ENCODE measurements at places on chromosomes 1 and 21.

- no peak for DNase-seq
Measured at GRCh38 chr1:194055536-194055935, 869.1 kb upstream of the B3GALT2 start.

GRCh38 chr1:211169353-211169752, 35.4 kb upstream of the KCNH1 start:
- DNase-seq: no peak

- DNase-seq: no peak
Measured at GRCh38 chr1:211619033-211619996, 40.4 kb upstream of the SLC30A1 start.

DNA sequence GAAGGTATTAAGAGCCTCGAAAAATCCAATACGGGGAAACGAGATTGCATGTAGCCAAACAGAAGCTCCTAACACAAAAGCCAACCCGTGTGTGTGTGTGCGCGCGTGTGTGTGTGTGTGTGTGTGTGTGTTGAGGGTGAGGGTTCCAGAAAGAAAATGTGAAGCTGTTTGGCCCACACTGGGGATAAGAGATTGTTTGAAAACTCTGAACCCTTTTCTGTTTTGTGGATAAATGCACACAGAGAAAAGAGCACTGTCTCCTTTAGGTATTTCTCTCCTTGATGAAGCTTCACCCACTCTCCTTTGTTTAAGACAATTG, 1.9 kb downstream of the WLS start:
- no peak for DNase-seq

DNA sequence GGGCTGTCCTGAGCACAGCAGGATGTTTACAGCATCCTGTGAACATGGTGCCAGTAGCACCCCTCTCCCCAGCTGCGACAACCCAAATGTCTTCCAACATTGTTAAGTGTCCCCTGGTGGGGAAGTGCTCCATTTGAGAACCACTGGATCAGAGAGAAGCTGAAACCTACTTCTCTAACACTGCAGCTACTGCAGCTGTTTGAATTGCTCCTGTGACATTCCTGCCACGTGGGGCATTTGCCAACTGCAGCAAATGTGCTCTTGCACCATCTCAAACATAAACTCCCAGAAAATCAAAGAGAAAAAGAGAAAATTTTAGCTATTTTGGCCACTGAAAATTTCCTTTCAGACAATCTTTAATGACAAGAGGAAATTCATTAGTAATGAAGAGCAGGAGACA, 11.0 kb downstream of the SLC2A5 start:
- DNase-seq: no peak

DNA sequence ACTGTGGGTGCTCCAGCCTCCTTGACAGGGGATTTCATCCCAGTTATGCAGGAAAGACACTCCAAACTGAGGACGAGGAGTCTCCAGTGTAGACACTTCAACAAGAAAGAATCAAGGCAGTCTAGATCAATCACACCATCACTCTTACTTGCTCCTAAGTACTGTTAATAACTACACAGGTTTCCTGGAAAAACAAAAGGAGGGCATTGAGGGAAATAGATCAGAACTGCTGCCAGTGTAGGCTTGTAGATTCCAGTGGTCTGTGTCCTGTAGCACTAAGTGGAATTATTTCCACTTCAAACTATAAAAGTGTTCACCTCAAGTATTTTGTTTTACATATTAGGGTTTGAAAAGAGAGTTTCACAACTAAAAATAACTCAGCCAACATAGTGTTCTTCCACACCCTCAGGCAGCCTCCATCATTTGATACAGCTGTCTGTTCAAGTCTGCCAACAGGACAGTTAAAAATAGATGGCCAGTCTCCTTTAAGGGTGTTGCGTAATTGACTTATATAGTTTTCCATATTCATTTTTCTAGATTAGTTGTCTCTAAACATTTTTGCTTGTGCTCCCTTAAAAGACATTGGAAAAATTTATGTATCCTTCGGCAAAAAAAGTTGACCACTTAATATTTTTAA, 32.0 kb upstream of the AGL start:
- DNase-seq: no peak

GRCh38 chr1:172795741-172796140, 136.8 kb downstream of the FASLG start:
- DNase-seq: no peak

- DNase-seq: peak; percentile 48
Measured at GRCh38 chr1:66725885-66726665, 26.2 kb upstream of the DYNLT5 start.

DNA sequence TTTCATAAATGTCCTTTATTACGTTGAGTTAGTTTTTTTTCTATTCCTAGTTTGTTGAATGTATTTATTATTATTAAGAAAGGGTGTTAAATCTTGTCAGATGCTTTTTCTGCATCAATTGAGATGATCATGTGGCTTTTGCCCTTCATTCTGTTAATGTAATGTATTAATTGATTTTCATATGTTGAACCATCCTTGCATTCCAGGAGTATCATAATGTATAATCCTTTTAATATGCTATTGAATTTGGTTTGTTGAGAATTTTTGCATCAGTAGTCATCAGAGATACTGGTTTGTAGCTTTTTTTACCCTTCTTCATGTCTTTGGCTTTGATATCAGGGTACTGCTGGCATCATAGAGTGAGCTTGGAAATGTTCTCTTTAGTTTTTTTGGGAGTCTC, 100.0 kb downstream of the POFUT2 start:
- DNase-seq: no peak

- no peak for DNase-seq
Measured at GRCh38 chr1:92708368-92708950, 76.4 kb downstream of the EVI5 start.

GRCh38 chr1:59666106-59666505, 148.6 kb upstream of the HOOK1 start:
- DNase-seq: no peak

DNA sequence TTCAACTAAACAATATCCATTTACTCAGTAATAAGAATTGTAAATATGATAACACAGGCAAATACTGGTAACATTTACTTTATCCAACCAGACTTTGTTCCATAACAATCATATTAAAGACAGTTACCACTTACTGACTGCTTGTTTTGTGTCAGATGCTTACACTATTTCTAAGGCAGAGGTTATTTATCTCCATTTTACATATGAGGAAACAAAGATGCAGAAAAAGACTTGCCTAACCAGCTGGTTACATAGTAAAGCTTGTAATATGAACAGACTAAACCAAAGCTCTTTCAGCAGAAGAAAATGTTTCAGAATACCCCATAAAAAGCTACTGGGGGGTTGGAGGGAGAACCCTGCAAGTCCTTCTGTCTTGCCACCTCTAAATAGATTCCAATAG, 180.1 kb downstream of the EIF4G3 start:
- no peak for DNase-seq

DNA sequence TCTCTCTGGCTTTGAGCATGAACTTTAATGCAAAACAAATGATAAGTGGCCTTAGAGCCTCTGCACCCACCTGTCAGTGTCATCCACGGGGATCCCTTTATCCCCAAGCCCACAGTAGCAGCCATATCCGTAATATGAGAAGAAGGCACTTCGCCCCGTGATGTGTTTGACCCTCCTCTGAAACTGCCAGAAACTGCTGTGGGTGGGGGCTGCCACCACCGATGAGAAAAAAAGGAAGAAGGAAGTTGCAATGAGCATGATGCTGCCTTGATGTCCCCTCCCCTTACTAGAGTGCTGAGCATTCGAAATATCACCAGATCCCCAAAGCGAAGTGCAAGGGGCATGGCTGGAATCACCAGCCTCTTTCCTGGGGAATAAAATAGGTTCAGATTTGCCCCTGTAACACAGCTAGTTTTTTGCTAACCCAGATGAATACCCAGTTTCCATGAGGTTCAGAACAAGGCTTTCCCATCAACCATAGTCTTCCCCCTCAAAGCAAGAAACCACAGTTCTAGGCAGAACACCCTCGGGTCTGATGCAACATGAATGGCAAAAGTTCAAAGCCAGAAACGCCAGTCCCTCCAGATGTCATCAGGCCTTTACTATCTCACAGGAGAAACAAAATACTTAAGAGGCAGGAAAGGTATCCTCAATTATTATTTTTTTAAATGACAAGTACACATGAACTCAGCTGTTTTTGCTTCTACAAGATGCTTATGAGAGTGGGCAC, 10.8 kb upstream of the UBXN10 start:
- DNase-seq: no peak

GRCh38 chr1:64935551-64936155, 30.7 kb downstream of the JAK1 start:
- no peak for DNase-seq

DNA sequence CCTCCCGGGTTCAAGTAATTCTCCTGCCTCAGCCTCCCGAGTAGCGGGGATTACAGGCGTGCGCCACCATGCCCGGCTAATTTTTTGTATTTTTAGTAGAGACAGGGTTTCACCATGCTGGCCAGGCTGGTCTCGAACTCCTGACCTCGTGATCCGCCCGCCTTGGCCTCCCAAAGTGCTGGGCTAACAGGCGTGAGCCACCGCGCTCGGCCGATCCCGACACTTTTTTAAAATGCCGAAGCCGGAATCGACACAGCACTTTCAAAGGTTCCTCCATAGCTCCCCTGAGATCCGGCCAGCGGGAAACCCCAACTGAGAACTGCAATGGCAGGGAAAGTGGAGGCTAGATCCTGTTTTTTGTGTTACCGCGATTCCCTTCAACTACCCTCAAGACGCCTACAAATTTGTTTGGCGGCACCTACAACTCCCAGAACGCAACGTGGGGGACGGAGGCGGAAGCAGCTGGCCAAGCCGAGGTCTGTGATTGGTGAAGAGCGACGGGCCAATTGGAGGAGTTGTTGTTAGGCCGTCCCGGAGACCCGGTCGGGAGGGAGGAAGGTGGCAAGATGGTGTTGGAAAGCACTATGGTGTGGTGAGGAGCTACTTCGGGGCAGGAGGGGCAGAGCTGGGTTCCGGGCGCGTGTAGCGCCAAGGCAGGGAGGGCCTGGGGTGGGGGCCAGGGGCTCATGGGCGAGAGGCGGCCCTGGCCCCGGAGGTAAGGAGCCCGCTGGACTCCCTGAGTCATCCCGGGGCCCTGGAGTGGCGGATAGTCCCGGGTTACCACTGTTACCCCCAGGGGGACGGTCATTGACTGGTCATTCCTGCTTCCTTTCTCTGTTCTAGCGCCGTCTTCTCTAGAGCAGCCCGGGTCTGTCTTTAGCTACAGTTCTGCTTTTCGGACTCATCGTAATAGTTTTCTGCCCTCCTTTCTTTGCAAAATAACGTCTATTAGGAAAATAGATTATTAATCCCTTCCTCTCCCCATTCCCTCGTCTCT, at the start of gene PSMD4:
PSMD4 (plus strand) TSS at position 518 of the 997 bp plus-strand sequence; CDS start at position 567, 49 bp downstream.
- DNase-seq: peak; percentile 89

DNA sequence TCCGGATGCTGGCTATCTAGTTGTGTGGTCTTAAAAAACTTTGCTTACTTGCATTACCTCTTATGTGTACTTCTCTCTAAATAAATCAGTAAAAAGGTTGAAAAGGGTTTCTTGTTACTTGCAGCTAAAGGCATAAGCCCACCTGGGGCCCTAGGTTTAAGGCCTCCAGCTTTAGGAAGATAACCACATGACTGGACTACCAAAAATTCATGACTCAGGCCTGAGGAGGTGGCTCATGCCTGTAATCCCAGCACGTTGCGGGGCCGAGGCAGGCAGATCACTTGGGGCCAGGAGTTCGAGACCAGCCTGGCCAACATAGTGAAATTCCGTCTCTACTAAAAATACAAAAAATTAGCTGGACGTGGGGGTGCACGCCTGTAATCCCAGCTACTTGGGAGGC, 142.9 kb downstream of the APP start:
- DNase-seq: no peak

DNA sequence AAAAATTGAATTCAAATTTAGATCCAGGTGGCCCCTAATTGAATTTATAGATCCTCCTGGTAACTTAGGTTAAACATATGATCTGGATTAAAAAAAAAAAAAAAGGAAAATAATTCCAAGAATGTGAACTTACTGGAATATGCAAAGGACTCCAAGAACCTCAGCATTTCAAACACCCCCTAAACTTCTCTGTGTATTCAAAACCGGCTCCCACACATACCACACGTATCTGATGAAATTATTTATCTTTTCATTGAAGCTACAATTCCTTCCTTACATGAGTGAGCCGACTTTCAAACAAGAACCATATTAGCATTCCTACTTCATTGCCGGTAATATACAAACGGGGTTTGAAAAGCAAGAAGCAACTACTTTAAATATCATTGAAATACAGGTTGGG, 61.4 kb upstream of the FMN2 start:
- DNase-seq: no peak

GRCh38 chr1:9886092-9886742, 23.9 kb downstream of the CTNNBIP1 start:
- DNase-seq: no peak

- DNase-seq: no peak
Measured at GRCh38 chr1:213793482-213794067, 194.2 kb upstream of the PROX1 start.

DNA sequence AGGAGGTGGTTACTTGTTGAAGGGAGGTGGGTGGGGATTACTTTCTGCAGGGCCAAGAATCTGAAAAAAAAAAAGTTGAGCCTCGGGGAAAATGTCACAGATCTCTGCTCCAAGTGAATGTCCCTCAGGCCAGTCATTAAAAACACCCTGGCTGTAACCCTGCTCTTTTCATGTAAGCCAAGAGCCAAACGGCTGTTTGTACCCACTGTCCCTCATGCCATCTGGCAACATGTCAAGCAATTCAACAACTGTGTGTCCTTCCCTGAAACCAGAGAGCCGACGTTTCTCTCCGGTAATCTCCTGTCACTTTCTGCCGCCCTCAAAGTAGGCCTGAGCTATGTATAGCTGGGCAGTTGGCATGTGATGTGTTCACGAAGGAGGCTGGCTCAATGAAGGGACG, 14.7 kb downstream of the CASQ2 start:
- no peak for DNase-seq

GRCh38 chr1:200211157-200211556, 183.6 kb downstream of the NR5A2 start:
- DNase-seq: no peak

- no peak for DNase-seq
Measured at GRCh38 chr1:212780759-212781158, 10.8 kb downstream of the NSL1 start.

- DNase-seq: no peak
Measured at GRCh38 chr1:70887936-70888335, 159.7 kb downstream of the PTGER3 start.
